CD4-positive, alpha-beta T cell treated with Interleukin-10 for 1 hour (primary cell): ENCODE measurements at places on chromosomes 11 and 22.

- DNase-seq, result no peak
These were observed at the start of gene TRIM6 for GRCh38 chr11:5596607-5597201. TRIM6 (plus strand) TSS chr11:5596637; CDS start chr11:5596898, 261 bp downstream.

GRCh38 chr11:66468691-66469090 lies 2.0 kb downstream of the PELI3 start:
- no peak for DNase-seq

DNA sequence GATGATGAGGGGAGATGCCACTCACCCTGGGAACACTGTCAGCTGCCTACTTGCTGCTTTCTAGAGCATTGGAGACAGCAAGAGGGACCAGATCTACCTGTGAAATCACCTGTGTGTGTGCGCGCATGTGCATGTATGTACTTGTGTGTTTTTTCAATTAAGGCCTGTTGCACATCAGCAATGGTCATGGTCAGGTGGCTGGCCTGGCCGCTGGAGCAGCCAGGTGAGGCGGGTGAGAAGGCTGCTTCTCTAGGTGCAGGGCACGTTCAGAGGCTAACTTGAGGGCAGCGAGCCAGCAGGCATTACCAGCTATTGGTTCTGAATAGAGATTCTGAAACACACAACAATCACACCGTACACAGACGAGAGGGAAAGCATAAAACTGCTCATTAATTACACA lies 65.1 kb downstream of the PARVG start:
- DNase-seq, result no peak

GRCh38 chr11:112223121-112223520 lies 3.1 kb upstream of the PTS start:
- DNase-seq, result no peak

DNA sequence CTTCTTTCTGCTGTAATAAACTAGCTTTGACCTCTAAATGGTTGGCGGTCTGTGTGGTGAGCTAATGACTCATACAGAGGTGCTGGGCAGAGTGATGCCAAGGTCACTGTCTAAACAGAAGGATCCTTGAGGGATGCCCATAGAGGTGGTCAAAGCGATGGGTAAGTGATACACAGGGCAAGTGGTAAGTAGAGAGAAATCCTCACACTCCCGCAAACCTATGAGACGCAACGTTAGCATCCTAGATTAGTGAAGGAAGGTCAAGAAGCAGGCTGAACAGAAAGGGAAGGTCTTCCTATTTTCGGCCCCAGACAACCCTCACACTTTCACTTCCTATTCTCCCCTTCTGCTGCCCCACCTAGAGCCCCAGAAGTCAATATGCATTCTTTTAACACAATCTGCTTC lies 65.6 kb upstream of the SESN3 start:
- no peak for DNase-seq

DNA sequence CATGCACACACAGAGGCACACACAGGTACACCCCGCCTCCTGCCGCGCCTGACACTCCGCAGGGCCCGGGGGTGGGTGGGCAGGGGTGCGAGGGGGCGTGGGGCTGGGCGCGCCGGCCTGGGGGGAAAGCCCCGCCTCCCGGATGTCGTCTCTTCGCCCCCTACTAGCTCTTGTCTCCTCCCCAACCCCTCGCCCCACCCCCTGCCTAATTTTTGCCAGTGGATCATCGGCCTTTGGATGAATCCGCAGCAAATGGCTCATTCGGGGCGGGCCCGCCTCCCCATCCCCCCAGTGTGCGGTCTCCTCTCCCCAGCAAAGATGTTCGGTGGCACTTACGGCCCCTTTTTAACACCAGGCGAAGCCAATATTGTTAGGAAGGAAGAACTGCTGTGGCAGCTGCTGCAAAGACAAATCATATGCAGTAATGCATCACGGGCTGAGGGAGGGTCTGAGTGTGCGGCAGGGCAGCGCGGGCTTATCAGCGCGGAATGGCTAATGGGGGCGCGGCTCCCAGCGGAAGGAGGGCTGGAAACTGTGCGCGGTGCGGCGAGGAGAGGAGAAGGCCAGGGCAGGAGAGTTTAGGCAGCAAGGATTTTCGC lies 13.4 kb upstream of the NECTIN1 start:
- no peak for DNase-seq

DNA sequence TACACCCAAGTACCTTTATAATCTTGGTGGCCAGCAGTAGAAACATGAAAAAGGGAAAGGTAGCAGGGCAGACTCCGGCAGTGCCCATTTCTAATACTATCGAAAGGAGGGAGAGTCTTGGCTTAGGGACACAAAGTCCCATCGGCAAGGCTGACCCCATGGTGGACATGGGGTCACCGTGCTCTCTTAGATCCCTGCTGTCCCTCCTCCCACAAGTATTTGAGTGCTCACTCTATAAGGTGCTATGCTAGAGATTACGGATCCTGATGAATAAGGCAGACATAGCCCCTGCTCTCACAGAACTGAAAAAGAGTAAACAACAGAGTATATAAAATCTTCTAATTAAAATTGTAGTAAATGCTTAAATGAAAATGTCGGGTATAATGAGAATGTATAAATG lies 172.4 kb upstream of the PITPNB start:
- DNase-seq, result no peak

DNA sequence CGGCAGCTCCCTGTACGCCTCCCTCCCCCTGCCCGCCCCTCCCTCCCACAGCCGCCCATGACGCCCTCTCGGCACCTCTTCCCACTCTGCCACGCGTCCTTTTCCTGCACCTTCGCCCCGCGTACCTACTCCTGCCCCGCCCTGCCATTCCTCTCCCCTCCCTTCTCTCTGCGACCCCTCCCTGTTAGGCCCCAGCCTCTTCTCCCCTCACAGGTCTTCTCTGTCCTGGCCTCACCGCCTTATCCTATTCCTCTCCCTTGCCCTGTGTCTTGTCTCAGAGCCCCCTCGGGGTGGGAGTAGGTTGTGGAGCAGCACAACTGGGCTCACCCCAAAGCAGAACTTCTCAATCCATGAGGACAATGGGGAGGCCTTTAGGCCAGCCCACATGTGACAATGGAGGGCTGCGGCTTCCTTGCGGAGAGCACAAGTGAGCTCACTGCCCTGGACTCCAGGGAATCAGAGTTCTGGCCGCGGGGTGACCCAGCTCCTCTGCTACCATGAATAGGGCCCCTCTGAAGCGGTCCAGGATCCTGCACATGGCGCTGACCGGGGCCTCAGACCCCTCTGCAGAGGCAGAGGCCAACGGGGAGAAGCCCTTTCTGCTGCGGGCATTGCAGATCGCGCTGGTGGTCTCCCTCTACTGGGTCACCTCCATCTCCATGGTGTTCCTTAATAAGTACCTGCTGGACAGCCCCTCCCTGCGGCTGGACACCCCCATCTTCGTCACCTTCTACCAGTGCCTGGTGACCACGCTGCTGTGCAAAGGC lies 539 bp downstream of the SLC35C1 start:
- DNase-seq, result no peak

DNA sequence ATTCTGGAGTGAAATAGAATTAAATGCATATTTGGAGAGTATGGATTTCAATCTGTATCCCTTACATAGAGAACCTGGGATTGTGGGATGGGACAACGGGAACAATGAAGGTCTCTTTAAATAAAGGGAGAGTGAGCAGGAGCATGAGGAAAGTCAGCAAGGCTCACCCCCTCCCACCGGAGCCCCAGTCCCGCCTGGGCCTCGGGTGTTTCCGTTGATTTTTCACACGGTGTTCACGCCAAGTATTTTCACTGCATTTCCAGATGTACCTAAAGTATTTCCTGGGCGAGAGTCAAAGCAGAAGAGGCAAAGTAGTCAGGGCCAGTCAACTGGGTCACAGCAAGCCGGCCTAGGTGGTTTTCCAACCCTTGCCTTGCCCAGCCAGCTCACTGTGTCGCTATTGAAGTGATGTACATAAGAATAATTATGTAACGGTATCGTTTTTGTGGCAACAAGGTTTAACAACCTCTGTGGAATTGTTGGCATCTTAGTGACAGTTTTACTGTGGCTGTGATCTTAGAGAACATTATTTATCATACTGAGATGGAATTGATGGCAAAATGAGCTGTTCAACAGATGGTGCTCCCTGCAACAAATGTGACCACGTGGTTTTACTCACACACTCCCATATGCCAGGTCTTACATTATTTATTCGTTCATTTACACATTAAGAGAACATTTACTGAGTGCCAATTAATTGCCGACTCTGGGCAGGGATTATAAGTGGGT lies 177.3 kb downstream of the ADAMTS15 start:
- no peak for DNase-seq

GRCh38 chr22:42430528-42431125 lies 1.6 kb downstream of the NFAM1 start:
- no peak for DNase-seq

- DNase-seq, result no peak
These were observed 13.4 kb downstream of the OR51B4 start for GRCh38 chr11:5288108-5288905.

GRCh38 chr11:125078516-125079140 lies 15.5 kb downstream of the SLC37A2 start:
- DNase-seq, result no peak

DNA sequence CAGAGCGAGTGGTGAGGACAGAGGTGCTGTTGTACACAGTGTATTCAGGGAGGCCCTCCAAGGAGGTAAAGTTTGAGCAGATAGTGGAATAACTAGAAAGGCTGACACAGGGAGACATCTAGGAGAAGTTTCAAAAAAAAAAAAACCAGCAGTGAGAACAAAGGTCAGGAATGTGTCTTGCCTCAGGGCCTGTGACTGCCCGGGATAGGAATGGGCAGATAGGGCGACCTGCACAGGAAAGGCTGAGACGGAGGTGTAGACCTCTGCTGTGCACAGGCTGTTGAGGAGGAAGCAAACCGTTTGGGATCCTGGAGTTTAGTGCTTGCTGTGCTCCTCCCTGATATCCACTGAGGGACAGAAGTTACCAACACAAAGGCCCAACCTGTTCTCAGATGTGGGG lies 406.5 kb upstream of the B3GAT1 start:
- no peak for DNase-seq

DNA sequence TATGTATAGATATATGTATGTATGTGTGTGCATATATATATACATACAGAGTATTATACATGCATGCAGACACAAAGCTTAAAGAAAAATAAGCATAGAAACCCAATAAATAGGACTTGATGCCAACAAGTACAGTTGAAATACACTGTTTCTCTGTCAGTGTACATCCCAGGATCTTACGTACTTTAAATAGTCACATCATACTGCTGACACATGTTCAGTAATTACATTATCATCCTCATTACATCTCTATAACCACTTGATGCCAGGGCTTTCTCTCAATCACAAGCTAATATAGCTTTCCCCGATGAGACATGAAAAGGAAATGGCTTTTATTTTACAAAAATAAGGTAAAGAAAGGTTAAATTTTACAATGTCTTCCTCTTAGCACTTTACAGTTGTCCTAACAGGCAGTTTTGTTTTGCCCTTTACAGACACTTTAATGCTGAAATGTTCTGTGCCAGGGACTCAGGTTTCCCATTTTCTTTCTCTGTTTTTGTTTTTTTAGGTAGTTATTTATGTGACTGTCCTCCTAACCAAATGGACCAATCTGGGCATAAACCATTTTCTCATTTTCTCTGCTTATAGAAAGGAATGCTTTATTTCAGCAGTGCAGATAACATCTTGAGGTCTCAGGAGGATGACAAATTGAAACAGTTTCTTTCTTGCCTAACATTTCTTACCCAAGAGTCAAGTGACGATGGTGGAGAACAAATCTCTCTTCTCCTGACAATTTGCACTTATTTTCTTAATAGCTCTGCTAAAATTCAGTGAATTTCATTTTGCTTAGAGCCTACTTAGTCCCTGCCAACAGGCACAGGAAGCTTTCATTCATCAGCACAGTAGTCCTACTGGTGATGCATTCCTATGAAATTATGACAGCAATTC lies 350.2 kb downstream of the TTC28 start:
- DNase-seq, result no peak

DNA sequence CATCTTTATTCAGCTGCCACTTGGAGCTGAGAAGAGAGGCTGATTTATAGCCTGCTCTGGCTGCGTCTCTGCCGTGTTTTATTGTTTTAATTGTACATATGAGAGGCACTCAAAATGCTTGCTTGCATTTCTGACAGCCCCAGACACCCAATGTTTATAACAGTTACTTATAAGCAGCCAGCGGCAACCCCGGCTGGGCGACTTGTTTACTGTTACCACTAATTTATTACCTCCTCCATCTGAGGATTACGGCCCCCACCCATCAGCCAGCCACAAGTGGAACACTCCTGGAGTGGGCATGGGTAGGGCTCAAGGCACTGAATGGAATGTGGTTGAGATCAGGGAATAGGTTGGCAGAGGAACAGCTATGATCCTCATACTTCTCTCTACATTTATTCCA lies 61.2 kb downstream of the CLPB start:
- no peak for DNase-seq

DNA sequence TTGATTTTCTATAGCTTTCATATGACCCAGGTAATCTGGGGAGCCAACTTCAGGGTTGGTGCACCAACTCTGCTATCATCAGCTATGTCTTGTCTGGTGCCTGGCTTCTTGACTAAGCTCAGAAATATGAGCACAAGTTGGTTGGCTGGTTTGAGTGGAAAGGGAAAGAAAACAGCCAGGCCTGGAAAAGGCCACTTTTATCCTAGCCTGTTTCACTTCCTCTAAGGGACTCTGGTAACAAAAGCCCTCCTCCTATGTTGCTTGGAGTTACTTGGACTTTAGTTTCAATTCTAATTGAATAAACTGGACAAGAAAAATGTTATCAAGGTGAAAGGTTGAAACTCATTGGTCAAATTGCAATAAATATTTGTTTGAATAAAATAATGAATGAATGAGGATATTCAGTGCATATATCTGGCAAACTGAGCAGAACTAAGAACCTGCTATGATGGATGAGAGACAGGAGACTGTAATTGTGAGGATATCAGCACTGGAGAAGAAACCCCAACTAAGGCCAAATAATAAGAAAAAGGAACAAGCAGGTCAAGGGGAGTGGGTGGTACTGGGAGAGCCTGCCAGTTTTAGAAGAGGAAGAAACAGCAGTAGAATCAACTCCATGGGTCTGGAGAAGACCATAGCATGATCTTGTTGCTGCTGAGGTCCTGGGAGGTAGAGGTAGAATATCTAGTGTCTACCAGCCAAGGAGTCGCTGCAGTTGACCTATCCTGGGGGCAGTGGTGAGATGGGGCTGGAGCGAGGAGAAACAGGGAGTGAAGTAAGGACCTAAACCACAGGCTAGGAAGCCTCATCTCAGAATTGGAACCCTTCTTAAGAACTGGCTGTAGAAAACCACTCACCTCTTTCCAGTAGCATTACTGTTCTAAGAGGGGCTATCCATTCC lies 8.2 kb downstream of the ROBO4 start:
- no peak for DNase-seq

DNA sequence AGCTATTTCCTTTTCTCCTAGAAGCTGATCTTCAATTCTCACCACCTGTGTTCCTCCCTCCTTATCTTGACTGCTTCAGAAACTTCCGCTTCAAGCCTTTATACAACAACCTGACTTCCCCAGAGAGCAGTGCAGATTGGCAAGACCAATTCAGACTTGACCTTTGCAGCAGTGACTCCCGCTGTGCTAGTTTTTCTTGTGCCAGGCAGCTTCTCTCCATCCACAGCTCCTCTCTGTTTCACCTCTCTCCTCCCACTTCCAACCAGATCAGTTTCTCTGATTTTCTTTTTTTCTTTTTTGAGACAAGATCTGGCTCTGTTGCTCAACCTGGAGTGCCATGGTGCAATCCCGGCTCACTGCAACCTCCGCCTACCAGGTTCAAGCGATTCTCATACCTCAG lies 74.3 kb downstream of the GRAMD1B start:
- no peak for DNase-seq

- no peak for DNase-seq
These were observed 14.9 kb downstream of the KBTBD3 start for GRCh38 chr11:106061954-106062949.
